ENCODE measurements at places on chromosomes 16 and 17.
A peak's percentile ranks its signal among the peaks of the same experiment; 100 is the strongest.

DNA sequence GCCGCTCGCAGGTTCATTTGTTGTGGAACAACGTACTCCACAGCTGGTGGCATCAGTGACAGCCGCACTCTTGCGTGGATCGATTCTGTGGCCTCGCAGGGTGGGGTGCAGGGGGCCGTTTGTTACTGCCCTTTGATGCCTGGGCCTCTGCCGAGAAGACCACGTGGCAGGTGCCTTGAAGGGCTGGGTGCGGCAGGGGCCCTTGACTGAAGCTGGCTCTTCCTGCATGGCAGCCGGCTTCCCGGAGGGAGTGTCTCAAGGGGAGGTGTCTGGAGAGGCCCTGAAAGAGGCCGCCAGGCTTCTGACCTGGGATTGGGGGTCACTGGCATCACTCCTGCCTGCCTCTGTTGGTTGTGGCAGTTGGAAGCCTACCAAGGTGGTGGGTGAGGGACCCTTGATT, 43.8 kb downstream of the TBCD start:
- ATAC-seq, result no peak

DNA sequence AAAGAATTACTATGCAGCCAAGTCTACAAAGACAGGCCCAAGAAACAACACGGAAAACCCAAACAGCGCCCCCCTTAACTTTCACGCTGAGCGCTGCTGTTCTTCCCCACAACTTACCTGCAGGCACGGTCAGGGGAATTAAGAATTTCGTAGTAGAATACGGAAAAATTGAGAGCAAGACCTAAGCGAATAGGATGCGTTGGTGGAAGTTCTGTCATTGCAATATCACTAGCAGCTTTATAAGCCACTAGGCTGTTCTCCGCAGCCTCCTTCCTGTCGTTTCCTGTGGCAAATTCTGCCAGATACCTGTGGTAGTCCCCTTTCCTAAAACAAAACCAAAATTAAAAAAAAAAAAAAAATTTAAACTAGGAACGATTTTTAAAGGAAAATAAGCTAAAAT, 39.0 kb downstream of the YWHAE start:
- no peak for ATAC-seq

DNA sequence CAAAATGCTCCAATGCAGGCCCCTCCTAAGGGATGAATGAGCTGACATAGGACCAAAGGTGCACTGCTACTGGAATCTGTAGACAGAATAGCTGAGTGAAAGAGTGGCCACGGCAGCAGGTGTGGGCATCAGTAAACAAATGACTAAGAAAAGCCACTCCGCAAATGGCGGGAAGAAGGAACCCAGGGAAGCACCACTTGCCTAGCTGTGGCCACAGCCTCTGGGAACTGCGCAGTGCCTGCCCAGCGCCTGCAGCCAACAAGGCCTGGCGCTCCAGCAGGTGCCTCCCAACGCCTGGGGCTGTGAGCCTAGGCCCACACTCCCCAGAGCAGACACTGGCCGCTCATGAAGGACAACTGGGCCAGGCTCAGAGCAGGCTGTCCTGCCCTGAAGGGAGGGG, 11.8 kb downstream of the PEMT start:
- ATAC-seq, result no peak

GRCh38 chr17:37761059-37761458, 16.2 kb upstream of the HNF1B start:
- peak; percentile 25 for ATAC-seq

DNA sequence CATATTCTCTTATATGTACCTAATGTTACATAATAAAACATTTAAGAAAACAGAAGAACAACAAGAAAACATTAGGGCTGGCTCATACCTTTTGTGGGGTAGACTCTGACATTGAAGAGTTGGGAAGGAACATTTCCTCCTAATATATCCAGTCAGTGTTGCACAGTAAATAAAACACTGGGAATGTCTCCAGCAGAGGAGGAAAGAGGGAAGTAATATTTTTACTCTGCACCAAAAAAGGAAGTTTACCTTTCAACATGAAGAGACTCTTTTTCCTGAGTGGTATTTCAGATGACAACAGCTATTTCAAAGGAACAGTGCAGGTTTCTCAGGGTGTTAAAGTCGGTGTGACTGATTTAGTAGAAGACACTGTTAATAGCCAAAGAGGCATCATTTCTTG, 31.9 kb downstream of the EPN2 start:
- ATAC-seq, result no peak

- no peak for ATAC-seq
Observed at GRCh38 chr17:82281076-82281475, 7.6 kb upstream of the CSNK1D start.

- no peak for ATAC-seq
Observed at GRCh38 chr16:68408428-68408827, 39.9 kb downstream of the SMPD3 start.

DNA sequence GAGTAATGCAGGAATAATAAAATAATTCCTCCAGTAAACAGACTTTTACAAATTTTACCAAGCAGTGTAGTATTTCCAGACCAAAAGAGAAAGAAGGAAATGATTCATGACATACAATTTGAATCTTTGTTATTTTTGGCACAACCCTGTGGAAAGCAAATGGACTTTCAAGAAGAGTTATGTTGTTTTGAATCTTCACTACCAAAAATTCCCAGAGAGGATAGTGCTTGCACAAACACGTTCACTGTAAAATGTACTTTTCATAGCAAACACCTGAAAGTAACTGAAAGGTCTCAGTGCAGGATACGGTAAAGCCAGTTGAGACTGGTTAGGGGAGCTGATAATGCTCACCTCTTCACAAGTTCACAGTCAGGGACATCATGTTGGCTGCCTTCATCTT, 107.1 kb downstream of the USP22 start:
- no peak for ATAC-seq

DNA sequence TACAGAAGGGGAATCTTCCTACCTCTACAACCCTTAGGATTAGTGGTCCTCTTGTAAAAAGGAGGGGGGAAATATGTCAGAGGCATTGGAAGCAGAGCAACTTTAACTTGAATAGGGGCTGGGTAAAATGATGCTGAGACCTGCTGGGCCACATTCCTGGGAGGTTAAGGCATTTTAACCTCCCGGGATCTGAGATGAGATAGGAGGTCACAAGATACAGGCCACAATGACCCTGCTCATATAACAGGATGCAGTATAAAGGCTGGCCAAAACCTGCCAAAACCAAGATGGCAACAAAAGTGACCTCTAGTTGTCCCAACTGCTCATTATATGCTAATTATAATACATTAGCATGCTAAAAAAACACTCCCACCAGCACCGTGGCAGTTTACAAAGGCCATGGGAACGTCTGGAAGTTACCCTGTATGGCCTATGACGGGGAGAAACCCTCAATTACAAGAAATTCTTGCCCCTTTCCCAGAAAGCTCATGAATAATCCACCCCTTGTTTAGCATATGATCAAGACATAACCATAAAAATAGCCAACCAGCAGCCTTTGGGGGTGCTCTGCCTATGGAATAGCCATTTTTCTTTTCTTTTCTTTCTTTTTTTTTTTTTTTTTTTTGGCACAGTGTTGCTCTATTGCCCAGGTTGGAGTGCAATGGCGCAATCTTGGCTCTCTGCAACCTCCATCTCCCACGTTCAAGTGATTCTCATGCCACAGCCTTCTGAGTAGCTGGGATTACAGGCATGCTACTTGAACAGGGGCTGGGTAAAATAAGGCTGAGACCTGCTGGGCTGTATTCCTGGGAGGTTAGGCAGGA, 6.2 kb upstream of the C1QTNF1 start:
- no peak for ATAC-seq

GRCh38 chr17:49180303-49180702, 30.1 kb downstream of the GNGT2 start:
- ATAC-seq, result no peak

- peak; percentile 84 for ATAC-seq
Observed at GRCh38 chr17:31842195-31843069, 16.6 kb downstream of the COPRS start.

- ATAC-seq, result peak; percentile 88
Observed at GRCh38 chr16:69761983-69762813, at the start of gene WWP2. WWP2 (plus strand) TSS chr16:69762332; CDS start chr16:69787011, 24,679 bp downstream.

DNA sequence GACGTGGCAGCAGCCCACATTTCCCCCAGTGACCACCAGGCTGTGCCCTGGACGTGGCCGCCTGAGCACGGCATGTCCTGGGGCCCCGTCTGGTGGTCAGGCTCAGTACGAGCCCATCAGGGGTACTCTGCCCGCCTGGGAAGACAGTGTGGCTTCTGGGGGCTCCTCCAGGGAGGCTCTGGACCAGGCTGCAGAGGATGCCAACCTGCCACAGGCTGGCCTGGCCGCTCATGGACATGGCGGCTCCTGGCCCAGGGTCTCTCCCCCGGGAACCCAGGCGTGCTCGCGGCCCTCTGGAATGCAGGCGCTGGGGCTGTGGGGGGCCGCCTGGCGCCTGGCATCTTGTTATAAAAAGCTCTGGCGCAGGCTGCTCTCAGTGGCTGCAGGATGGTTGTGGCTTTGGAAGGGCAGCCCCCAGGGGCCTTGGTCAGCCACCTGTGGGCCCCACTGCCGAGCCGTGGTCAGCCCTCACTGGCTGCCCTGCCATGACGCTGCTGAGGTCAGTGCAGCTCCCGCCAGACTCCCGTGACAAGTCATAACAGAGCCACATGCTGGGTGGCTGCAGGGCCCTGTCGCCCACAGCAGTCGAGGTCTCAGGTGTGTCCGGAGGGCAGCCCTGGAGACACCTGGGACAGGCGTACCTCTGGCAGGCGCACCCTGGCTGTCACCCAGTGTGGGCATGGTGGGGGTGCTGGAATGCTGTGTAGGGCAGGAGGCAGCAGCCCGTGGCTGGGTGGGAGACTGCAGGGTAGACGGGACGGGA, 15.0 kb downstream of the CENPX start:
- no peak for ATAC-seq

GRCh38 chr16:85402910-85403692, 210.0 kb upstream of the GSE1 start:
- no peak for ATAC-seq

DNA sequence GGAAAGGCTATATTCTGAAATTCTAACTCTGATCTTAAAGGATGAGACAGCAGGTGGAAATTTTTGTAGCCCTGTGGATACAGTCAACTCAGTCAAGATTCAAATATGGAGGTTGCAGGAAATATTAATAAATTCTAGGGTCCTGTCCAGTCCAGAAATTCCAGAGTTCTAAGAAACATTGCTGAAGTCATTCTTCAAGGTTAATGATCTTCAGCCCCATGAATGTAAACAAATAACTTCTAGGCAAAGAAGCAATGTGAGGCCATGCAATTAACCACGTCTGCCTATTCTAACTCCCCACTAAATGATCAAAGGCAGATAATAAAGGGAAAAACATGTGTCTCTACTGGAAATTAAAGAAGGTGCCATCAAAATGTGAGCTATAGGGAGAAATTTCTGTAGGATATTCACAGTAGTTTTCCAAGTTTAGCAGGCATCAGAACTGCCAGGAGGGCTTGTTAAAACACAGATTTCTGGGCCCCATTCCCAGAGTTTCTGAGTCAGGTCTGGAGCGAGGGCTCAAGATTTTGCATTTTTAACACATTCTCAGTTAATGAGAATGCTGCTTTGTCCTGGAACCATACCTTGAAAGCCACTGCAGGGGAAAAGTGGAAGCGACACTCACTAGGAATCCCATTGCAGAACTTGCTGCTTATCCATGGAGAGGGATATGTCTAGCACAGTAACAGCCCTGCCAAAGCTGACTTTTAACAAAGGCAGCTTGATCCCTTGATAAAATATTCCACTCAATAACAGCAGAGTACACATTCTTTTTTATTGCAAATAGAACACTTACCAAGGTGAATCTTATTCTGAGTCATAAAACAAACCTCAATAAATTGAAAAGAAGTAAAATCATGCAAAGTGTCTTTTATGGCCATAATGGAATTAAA, 61.8 kb downstream of the DNAH3 start:
- no peak for ATAC-seq

- ATAC-seq, result no peak
Observed at GRCh38 chr17:40552806-40553693, 12.2 kb downstream of the CCR7 start.

DNA sequence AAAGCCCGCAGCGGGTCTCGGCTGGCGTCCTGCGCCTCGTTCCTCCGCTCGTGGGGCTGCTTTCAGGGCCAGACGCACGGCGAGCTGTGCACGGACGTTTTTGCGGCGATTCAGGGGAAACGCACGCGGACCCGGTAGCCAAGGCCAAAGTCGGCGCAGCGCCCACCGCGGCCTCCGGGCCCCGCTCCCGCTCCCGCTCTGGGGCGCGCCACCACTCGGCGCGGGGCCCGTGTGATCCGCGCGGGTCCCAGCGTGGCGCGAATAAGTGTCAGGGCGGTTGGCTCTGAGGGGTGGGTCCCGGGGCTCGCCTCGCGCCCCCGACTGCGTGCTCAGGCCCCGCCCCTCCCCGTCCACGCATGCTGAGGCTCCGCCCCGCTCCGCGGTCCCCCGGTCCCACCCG, 694 bp upstream of the TBCD start:
- peak; percentile 33 for ATAC-seq

DNA sequence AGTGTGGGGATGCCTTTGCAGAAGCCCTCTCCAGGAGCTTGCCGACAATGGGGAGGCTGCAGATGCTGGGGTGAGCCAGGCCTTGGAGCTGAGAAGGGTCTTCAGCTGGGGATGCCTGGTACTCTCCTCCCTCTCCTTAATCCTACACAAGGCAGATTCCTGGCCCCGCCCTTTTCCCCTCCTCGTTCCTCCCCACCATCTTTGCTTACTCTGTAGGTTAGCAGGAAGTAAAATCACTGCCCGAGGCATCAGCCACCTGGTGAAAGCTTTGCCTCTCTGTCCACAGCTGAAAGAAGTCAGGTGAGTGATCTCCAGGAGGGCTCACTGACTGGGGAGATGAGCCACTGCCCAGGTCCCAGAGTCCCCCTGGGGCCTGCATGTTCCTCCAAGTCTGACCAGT, 38.7 kb downstream of the NLRC5 start:
- ATAC-seq, result no peak

DNA sequence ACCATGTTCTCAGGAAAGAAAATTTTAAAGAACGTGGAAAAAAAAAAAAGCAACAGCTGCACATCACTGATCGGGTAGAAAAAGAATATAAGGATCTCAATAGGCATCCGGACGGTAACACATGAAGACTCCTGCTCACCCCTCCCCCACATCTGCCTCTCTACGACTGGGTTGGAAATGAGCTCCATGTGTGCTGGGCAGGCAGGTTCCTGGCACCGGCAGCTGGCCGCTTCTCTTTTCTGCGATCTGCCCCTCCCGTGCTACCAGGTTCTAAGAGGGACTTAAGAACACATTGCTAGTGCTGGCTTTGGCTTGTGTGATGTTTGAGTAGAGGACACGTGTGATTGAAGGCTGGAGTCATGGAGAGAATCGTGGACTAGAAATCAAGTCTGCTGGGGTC, 115.5 kb downstream of the AATF start:
- no peak for ATAC-seq

- no peak for ATAC-seq
Observed at GRCh38 chr16:20939611-20940010, 39.0 kb downstream of the LYRM1 start.

GRCh38 chr17:77926981-77927380, 31.5 kb upstream of the TNRC6C start:
- no peak for ATAC-seq

GRCh38 chr17:70752966-70753467, 583.7 kb downstream of the KCNJ2 start:
- no peak for ATAC-seq

Measured in activated CD4-positive, CD25-positive, alpha-beta regulatory T cell treated with anti-CD3 and anti-CD28 coated beads, Interleukin-2, amount 50 U/mL, for 24 hours (primary cell).